ENCODE measurements at places on chromosomes 12 and 14. TPM values are rescaled to one million over a fixed set of nuclear protein-coding genes. Genes with fewer than 3 reads are reported as not detected.

GRCh38 chr12:110165540-110166159 lies 41.5 kb downstream of the IFT81 start:
- H3K4me3 ChIP-seq, result no peak overlapping the region
- peak overlapping the region; percentile 42 for H3K27ac ChIP-seq
- peaks cover 17% of the 10 kb centered on the region for H3K4me1 ChIP-seq
- no peak for DNase-seq

DNA sequence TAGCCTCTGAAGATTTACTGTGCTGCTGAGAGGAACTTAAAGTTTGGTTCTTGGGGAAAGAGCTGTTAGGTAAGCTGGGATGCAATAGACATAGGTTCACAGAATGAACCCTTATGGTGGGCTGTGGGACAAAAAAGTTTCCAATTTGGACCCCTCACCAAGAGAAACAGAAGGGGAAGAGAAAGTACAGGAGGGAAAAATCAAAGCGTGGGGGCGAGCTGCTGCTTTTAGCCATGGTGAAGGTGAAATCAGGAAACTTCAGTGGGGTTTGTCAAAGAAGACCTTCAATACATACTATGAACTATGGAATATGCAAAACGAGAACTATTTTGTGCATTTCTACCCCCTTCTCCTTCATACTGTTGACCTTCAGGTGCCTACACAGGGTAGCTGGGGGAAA lies 10.6 kb upstream of the NINJ2 start:
- H3K36me3 ChIP-seq, result no peaks in the 10 kb centered on the region
- no peak overlapping the region for H3K27ac ChIP-seq
- H3K27me3 ChIP-seq, result no peaks in the 10 kb centered on the region
- no peaks in the 10 kb centered on the region for H3K4me1 ChIP-seq

Gene KCNMB4
- 23.3 TPM for total RNA-seq

Gene PPP1R36
- 0.55 TPM for total RNA-seq

Gene PTGDR
- 0.11 TPM for total RNA-seq

GRCh38 chr14:42001431-42001830 lies 394.8 kb downstream of the LRFN5 start:
- no peaks in the 10 kb centered on the region for H3K27me3 ChIP-seq
- no peak for DNase-seq
- no peak overlapping the region for H3K4me3 ChIP-seq
- no peaks in the 10 kb centered on the region for H3K36me3 ChIP-seq
- no peak overlapping the region for H3K27ac ChIP-seq

Gene CACNA2D4
- total RNA-seq, result 0.46 TPM

GRCh38 chr12:114447274-114447716 lies 41.4 kb upstream of the TBX5 start:
- H3K36me3 ChIP-seq, result no peaks in the 10 kb centered on the region
- H3K4me1 ChIP-seq, result peaks cover 54% of the 10 kb centered on the region
- peak; percentile 50 for DNase-seq
- H3K27ac ChIP-seq, result no peak overlapping the region
- H3K27me3 ChIP-seq, result peaks cover 100% of the 10 kb centered on the region

Gene GDF11
- total RNA-seq, result 20.7 TPM

Gene KLHDC1
- total RNA-seq, result not detected

- no peak for DNase-seq
- no peaks in the 10 kb centered on the region for H3K27me3 ChIP-seq
- no peaks in the 10 kb centered on the region for H3K36me3 ChIP-seq
- H3K4me3 ChIP-seq, result no peak overlapping the region
Measured at GRCh38 chr14:100778526-100778882, 47.4 kb upstream of the MEG3 start.

GRCh38 chr12:56267443-56268071 lies 815 bp downstream of the COQ10A start:
- peak; percentile 28 for DNase-seq
- H3K36me3 ChIP-seq, result peaks cover 27% of the 10 kb centered on the region
- H3K4me1 ChIP-seq, result peaks cover 14% of the 10 kb centered on the region

GRCh38 chr14:52473557-52473956 lies 78.7 kb downstream of the TXNDC16 start:
- H3K27me3 ChIP-seq, result no peaks in the 10 kb centered on the region
- peaks cover 12% of the 10 kb centered on the region for H3K4me1 ChIP-seq
- DNase-seq, result no peak
- H3K27ac ChIP-seq, result no peak overlapping the region

DNA sequence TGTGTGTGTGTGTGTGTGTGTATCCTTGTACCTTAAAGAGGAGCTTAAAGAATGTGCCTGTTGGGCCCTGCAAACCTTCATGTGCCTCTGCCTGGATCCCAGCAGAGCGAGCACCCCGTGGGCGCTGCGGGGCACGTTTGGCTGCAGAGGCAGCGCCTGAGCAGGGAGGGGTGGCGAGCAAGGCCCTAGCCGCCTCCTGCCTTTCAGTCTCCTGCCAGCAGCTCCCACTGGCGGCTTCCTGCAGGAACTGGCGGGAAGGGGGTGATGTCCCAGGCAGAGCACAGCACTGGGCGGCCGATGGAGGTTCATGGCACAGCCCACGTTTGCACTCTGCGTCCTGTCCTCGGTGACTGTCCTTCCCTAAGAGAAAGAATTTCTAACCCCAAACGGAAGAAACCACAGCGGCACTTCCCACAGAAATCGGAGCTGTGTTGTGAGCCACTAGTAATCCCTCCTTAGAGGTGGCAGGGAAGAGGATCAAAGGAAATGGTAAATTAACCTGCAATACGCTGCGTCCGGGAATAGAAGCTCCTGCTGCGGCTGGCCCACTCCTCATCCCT lies 19.8 kb downstream of the ZBTB42 start:
- H3K36me3 ChIP-seq, result no peaks in the 10 kb centered on the region
- H3K4me1 ChIP-seq, result peaks cover 18% of the 10 kb centered on the region
- H3K27me3 ChIP-seq, result peaks cover 25% of the 10 kb centered on the region

Gene ERGIC2
- 51.4 TPM for total RNA-seq

DNA sequence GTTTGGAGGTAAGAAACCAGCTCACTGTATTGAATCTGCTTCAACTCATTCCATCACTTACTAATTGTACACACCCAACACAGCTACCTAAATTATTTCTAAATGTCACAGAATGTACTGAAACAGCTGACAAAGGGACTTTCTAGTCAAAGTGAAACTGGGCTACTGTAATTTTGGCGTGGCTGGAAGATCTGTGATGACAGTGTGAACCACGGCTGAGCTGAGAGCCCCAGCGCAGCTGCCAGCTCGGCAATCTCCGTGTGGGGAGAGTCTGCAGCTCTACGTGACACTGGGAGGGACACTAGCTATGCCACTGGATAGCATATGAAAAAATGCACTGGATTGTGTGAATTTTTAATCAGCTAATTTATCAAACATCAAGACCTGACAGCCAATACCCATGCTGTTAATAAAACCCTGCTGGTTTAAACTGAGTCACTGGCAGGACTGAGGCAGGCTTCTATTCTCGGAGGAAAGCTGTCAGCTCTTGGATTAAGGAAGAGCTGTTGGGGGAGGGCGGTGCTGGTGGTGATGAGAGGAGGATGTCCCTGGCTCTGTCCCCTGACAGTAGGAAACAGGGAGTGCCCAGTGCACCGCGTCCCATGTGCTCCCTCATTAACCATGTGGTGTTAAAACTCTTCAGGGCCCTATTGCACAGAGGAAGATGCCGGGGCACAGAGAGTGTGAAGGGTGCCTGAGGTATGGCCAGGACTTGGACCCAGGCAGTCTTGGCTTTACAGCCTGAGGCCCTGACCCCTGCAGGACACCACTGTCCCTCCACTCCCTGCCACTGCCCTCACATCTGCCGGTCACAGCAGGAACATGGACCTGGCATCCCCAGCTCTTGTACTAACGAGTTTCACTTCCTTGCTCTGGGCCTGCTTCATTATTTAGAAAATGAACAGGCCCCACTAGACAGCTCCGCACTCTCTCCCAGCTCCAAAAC lies 13.3 kb downstream of the SLC15A4 start:
- DNase-seq, result no peak
- no peak overlapping the region for H3K4me3 ChIP-seq
- no peaks in the 10 kb centered on the region for H3K4me1 ChIP-seq
- no peaks in the 10 kb centered on the region for H3K27me3 ChIP-seq

DNA sequence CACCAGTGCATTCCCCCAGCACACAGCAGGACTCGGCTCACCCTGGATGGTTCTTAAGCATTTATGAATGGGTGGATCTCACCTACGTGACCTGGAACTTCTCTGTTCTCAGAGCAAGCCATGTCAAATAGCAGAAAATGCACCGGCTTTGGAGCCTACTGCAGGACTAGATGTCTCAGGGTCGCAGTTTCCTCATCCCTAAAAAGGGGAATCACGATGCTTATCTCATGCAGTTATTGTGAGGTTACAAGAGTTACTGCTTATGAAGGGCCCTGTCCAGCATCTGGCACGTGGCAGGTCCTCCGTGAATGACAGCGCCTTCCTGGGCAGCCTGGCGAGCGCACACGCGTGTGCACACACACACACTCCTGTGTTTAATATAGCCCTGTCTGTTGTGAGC lies 128.5 kb downstream of the ETV6 start:
- no peaks in the 10 kb centered on the region for H3K27me3 ChIP-seq
- no peaks in the 10 kb centered on the region for H3K36me3 ChIP-seq
- H3K4me1 ChIP-seq, result peaks cover 32% of the 10 kb centered on the region
- no peak for DNase-seq
- no peak overlapping the region for H3K27ac ChIP-seq

GRCh38 chr14:94992046-94992445 lies 165.3 kb downstream of the DICER1 start:
- no peak for DNase-seq
- H3K36me3 ChIP-seq, result no peaks in the 10 kb centered on the region
- H3K4me3 ChIP-seq, result no peak overlapping the region
- H3K4me1 ChIP-seq, result no peaks in the 10 kb centered on the region

GRCh38 chr14:81384900-81385299 lies 15.2 kb downstream of the STON2 start:
- H3K27me3 ChIP-seq, result no peaks in the 10 kb centered on the region
- DNase-seq, result no peak
- peaks cover 14% of the 10 kb centered on the region for H3K36me3 ChIP-seq
- H3K4me1 ChIP-seq, result peaks cover 58% of the 10 kb centered on the region
- H3K27ac ChIP-seq, result peak overlapping the region; percentile 38
- H3K4me3 ChIP-seq, result no peak overlapping the region

Gene CISTR
- 0.81 TPM for total RNA-seq

DNA sequence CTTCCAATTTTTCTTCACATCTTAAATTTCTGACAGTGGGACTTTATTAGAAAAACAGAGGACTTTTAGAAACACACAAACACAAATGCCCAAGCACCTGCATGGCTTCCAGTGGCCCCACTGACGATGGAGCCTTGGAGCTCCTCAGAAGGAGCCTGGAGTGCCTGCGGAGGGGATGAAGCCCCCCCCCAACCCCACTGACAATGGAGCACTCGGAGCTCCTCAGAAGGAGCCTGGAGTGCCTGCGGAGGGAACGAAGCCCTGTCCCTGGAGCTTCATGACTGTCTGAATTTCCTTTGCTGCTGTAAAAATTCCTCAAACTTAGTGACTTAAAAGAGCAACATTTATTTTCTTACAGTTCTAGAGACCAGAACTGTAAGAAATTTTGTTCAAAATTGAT lies 80.1 kb upstream of the VRK1 start:
- H3K36me3 ChIP-seq, result no peaks in the 10 kb centered on the region
- H3K4me3 ChIP-seq, result no peak overlapping the region
- H3K27me3 ChIP-seq, result peaks cover 50% of the 10 kb centered on the region
- DNase-seq, result no peak
- no peak overlapping the region for H3K27ac ChIP-seq
- 0 out of 2 replicates have a peak, but pooled peaks cover 14% of the 10 kb centered on the region for H3K4me1 ChIP-seq

Gene ABCC9
- 0.02 TPM for total RNA-seq

Gene AKAP3
- 1.8 TPM for total RNA-seq

DNA sequence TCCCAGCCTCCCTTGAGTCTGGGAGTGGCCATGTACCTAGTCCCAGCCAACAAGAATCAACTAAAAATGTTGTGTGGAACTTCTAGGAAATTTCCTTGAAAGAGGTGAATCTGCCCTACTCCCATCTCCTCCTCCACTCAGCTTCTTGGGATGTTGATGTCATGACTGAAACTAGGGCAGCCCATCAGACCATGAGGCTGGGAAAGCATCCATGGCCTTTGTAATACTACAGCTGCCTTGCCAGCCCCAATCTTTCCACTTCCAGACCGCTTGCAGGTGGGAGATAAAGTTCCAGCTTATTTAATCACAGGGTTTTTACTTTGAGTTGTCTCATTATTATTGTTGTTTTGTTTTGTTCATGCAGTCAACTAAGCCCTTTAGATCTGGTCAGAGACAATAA lies 170.3 kb upstream of the LMNTD1 start:
- H3K4me3 ChIP-seq, result no peak overlapping the region
- no peak for DNase-seq
- peaks cover 2% of the 10 kb centered on the region for H3K4me1 ChIP-seq
- no peaks in the 10 kb centered on the region for H3K36me3 ChIP-seq

- DNase-seq, result no peak
- H3K4me3 ChIP-seq, result no peak overlapping the region
- H3K27ac ChIP-seq, result no peak overlapping the region
- no peaks in the 10 kb centered on the region for H3K27me3 ChIP-seq
- H3K4me1 ChIP-seq, result peaks cover 36% of the 10 kb centered on the region
- no peaks in the 10 kb centered on the region for H3K36me3 ChIP-seq
Measured at GRCh38 chr12:20440408-20440807, 72.1 kb downstream of the PDE3A start.

DNA sequence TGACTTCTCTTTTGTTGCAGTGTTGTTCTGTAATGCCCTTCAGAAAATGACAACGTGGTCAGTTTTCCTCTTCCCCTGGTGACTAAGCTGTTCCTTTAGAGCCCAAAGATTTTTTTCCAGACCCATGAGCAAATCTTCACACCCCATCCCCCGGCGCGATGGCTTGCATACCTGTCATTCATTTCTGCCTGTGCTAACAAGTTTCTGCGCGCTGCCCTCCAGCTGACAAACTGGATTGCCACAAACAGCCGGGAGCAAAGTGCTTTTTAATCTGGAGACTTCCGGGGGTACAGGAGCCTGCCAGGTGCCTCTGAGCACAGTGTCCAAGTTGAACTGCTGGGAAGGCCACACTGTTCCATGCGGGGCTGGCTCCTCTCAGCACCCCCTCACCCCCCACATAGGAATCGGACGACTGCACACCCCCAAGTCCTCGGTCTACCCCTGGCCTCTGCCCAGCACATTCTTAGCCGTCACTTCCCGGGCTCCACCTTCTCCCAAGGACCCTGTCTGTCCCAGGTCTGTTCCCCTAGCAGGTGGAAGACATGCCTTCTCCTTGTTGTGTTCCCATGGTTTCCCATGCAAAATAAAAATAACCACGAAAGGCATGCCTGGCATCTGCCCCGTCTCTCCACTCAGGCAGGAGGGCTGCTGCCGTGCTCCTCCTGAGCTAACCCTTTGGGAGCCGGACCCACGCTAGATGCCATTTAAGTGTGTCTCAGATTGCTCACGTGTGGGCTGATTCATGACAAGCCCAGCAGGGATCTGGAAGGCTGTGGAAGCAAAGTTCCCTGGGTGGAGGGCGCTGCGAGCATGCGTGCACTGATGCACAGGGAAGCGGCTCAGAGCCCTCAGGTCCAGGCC lies 14.1 kb downstream of the RILPL1 start:
- no peak overlapping the region for H3K4me3 ChIP-seq
- no peak overlapping the region for H3K27ac ChIP-seq
- H3K4me1 ChIP-seq, result peaks cover 6% of the 10 kb centered on the region
- DNase-seq, result no peak
- no peaks in the 10 kb centered on the region for H3K27me3 ChIP-seq

All from WTC11 (cell line).